ENCODE measurements at places on chromosomes 1 and 21.

DNA sequence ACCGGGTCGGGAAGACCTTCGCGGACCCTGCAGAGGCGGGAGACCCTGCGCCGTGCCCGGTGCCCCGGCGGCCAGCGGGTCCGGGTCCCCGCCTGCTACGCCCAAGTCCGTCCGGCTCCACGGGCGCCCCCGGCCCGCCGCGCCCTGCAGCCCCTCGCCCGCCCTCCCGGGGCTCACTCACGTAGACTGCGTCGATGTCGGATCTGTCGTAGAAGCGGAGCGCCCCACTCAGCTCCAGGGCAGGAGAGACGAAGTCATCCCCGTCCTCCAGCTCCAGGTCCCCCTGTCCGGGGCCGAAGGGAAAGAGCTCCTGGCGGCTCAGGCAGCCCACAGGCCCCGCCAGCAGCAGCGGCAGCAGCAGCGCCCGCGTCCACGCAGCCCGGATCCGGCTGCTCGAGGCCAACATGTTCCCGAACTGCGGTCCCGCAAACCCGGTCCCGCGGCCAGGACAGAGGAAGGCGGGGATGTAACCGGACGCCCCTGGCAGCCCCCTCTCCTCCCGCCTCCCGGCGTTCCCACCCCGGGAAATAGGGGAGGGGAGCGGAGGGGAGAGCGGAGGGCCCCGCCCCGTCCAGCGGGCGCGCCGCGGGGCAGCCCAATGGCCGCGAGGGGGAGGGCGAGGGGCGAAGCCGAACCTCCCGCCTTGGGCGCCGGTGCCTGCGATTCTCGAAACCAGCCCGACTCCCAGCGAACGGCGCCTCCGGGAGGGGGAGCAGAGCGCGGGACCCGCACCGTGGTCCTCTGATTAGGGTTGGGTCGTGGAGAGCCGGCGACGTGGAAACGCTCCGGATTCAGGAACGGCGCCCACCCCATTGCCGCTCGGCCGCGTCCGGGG is at the start of gene NID1:
NID1 (minus strand) TSS at position 417 of the 835 bp plus-strand sequence; CDS start at position 406, 11 bp downstream.
- peak; percentile 9 for DNase-seq

- no peak for DNase-seq
Observed at GRCh38 chr1:30632481-30632880, 90.9 kb downstream of the MATN1 start.

- no peak for DNase-seq
Observed at GRCh38 chr21:38930066-38930465, 124.3 kb downstream of the ETS2 start.

DNA sequence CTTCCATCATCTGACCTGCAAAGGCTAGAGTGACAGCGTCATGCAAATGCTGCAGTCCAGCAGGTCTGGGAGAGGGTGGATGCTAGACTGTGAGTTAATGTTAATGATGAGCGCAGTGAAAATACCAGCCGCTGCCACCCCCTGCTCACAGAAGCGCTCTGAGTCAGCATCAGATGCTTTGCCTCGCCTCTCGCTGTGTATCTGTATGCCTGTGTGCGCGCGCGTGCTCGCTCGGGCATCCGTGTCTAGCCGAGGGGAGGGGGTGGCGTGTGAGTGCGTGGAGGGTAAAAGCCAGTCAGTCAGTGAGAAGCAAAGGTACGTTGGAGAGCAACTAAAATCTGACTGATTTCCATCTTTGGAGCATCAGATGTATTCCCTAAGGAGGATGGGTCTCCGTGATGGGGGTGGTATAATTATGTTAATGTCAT is 858.7 kb downstream of the USP25 start:
- no peak for DNase-seq

GRCh38 chr1:179228783-179229213 is 679 bp downstream of the ABL2 start:
- no peak for DNase-seq

DNA sequence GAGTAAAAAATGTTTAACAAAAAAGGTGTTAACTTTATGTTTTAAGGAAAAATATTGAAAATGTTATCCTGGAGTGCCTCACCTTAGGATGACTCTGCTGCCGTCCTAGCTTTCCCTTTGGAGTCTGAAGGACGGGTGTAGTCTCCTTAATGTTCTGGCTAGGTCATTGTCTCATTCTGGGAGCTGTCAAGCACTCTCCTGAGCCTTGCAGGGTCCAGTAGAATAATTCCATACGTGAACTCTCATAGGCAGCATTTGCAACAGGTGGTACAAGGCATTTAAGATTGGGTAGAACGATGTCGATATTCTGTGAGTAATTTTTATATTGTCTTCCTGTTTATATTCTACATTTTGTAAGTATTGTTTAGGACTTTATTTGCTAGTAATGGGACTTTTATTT is 283.6 kb upstream of the C1orf105 start:
- no peak for DNase-seq

GRCh38 chr1:188594542-188595235 is 1765.9 kb downstream of the PLA2G4A start:
- DNase-seq, result no peak

GRCh38 chr1:212557739-212558692 is 50.5 kb upstream of the ATF3 start:
- DNase-seq, result no peak

- DNase-seq, result no peak
Observed at GRCh38 chr1:154578058-154578418, 10.5 kb downstream of the CHRNB2 start.

GRCh38 chr1:99749504-99750347 is 16.7 kb downstream of the FRRS1 start:
- DNase-seq, result peak; percentile 2

DNA sequence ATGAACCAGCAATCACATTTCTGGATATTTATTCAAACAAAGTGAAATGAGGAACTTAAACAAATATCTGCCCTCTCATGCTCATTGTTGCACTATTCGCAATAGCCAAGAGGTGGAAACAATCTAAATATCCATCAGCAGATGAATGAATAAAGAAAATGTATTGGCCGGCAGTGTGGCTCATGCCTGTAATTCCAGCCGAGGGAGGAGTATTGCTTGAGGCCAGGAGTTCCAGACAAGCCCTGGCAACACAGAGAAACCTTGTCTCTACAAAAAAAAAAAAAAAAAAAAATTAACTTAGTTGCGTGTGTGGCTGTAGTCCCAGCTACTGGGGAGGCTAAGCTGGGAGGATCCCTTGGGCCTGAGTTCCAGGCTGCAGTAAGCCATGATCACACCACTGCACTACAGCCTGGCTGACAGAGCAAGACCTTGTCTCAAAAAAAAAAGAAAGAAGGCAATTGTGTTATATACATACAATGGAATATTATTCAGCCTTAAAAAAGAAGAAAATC is 191.4 kb downstream of the AKT3 start:
- DNase-seq, result no peak

- no peak for DNase-seq
Observed at GRCh38 chr1:220957233-220957605, 78.0 kb downstream of the HLX start.

GRCh38 chr1:210796421-210796820 is 337.5 kb downstream of the KCNH1 start:
- no peak for DNase-seq

DNA sequence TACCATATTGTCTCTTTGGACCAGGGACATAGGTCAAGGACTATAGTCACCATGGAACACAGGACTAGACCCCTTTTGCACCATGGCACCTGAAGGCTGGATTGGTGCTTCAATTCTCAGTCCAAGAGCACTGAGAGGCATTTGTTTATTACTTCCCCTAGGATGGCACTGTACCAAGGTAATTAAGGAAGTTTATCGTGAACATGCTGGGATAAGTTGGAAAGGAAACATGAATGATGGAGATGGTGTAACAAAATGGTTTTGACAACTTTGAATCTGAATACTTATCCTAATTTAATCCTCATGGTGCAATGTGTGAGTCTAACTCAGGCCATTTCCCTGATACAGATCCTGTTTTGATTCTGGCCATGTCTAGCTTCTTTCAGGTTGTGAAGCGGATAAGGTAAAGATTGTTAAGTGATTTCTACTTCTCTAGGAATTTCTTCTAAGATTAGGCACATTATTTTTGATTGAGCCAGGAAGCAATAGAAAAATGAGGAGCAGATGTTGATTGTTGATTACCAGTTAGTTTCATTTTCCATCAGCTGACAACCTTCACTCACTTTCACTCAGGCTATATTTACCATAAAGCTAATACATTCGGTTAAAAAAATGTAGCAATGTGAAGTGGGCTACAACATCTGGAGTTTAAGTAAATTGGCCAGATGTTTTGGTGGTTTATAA is 37.3 kb upstream of the SIPA1L2 start:
- no peak for DNase-seq

- DNase-seq, result no peak
Observed at GRCh38 chr1:16175610-16176553, 20.0 kb upstream of the EPHA2 start.

DNA sequence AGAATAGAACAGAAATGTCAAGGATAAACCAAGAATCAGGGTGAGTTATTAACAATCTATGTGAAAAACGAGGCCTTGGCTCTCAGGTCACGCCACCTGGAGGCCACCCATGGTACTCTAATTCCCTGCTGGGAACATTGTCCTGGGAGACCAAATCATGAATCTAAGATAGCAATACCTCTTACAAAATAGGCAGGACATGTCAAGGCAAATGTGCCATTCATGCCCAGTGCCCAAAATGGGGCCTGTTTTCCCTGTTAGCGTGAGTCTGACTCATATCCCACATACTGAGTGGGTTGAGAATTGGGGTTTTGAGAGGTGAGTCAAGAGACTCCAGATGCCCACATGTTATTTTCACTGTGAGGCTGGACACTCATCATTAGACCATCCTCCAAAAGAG is 380.8 kb downstream of the HHIPL2 start:
- DNase-seq, result no peak

GRCh38 chr1:51519865-51520699 is 1.0 kb upstream of the EPS15 start:
- DNase-seq, result peak; percentile 42
